Globus pallidus (tissue), 1 donor: ENCODE measurements at places on chromosomes 11 and 22.

DNA sequence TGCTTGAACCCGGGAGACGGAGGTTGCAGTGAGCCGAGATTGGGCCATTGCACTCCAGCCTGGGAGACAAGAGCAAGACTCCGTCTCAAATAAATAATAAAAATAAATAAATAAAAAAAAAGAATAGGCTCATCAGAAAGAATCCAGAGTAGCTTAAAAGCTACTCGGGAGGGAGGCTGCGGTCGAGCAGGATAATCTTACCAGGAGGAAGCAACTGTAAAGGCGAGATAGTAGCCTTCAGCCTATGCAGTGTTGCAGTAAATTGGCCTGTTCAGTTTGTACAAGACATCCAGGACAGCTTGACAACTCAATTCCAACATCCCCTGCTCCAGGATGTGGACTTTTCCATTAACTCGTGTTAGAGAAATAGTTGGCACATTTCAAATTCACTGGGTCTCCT, 1164.7 kb downstream of the LRRC4C start:
- no peak for DNase-seq

DNA sequence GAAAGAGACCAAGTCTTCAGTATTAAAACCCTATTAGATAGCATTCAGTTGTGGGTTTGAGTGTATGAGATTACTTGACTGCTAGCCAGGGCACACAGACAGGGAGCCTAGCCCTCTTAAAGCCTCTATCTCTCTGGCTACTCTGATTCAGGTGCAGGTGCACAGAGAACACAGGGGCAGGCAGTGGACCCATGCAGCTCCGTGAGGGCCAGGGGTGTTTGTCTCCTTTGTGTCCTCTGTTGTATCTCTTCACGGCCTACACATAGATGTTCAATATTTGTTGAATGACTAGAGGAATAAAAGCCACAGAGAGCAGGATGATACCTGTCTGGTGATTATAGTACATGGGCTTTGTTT, 21.5 kb upstream of the AIFM3 start:
- no peak for DNase-seq

GRCh38 chr11:97019305-97019704, 629.5 kb downstream of the JRKL start:
- DNase-seq, result no peak

DNA sequence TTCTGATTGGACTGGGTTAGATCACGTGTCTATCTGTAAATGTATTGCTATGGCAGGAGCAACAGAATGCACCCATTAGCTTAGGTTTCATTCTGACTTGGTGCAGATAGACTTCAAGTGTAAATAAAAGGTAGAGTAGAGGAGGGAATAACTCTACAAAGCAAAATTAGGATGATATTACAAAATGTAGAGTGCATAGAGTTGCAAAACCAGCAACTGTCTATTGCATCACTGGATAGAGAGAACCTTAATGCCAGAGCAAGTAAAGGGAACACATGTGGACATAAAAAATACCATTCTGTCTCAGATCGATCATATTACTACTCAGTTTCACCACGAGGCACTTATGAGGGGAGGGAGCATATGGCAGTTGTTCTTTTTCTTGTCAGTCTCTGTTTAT, 22.0 kb upstream of the CAT start:
- DNase-seq, result no peak

- no peak for DNase-seq
Measured at GRCh38 chr11:1906181-1906580, 13.3 kb upstream of the TNNT3 start.

DNA sequence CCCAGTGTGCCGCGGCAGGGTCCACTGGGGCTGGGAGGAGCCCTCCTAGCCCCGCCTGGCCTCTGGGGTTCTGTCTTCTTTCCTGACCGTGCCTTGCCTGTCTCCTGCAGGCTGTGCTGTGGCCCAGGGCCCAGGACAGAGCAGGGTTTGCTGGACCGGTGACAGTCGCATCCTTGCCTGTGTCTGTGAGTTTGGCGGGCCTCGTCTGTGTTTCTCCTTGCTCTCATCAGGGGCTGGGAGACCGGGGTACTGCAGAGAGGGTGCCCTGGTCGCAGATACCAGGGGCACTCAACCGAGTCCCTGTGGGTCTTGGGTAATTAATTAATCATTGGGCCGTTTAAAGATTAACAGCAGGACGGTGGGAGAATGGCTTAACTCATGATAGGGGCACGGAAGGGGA, 29.9 kb downstream of the RPL3 start:
- no peak for DNase-seq

GRCh38 chr22:26718905-26719304, 61.5 kb downstream of the MIAT start:
- DNase-seq, result no peak
